ENCODE measurements at places on chromosomes 13 and 19.
A peak's percentile ranks its signal among the peaks of the same experiment; 100 is the strongest.

- DNase-seq, result no peak
Observed at GRCh38 chr13:39422845-39423565, 180.0 kb downstream of the LHFPL6 start.

DNA sequence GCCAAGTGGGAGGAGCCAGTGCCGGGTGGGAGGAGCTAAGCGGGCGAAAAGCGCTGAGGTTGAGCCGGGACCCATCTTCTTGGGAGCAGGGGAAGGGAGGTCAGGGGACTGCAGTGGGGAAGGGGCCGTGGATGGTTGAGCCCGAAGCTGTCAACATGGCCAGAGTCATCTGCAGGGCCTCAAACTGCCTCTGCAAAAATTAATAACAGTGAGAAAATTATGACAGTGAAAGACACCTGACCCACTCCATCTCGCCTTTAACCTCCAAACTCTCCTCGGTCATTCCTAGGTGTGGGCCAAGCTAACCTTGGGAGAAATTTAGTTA is 30.1 kb downstream of the ZNF557 start:
- DNase-seq, result no peak

DNA sequence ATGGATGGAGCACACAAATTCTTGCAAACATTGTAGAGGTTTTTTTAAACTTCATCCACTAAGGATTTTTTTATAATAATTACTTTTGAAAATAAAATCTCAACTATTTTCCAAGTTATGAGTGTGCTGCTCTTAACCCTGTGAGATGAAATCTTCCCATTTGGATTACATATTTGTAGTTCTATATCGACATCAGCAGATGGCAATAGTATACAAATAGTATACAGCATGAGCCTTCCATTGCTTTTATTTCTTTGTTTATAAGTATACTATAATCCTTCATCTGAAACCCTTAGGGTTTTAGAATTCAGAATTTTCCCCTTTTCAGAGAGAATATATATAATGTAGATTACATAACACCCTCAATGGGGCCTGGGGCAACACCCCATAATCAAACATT is 70.5 kb downstream of the GJA3 start:
- no peak for DNase-seq

- no peak for DNase-seq
Observed at GRCh38 chr13:96844616-96845015, 149.7 kb downstream of the OXGR1 start.

DNA sequence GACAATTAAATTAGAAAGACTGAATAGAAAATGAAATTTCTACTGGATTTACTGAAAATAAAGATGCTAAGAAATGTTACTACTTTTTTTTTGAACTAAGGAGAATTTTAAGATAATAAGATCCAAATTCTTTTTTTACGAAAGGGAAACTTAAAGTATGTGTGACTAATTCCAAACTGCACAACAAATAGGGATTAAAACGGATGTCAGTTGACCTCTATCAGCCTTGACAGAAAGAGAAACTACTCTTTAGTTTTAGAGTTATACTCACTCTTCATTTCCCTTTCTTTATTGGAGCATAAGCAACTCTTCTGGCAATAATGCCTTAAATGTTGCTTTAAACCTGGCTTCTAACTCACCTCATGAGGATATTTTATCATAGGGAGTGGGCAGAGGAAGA is 273.8 kb downstream of the SLITRK6 start:
- DNase-seq, result no peak

DNA sequence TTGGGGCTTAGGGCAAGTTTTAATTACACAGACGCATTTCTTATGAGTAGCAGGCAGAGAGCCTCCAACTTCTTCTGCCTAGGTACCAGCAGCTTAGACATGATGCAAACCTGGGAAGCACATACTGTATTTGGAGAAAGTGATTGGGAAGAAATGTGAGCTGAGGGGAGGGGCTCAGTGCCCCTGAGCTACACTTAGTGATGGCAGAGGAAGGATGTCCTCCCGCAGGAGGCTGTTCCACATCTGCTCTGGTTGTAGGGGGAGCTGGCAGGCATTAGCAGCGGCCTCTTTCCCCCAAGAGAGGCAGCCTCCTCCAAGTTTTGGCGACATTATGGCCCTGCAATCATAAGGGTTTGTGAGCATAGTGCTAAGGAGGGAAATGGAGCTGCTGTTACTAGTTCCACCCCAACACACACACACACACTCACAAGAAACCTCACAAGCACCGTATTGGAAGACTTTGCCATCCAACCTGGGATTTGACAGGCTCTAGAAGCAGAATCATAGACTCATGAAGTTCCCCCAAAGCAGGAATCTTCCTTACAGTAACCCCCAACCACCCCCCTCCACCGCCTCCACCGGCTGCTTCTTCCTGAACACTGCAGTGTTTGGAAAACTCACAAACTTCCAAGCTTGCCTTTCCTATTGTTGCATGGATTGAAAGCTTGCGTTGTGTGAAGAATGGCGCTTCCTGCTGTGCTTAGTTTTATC is 3.3 kb downstream of the ALOX5AP start:
- no peak for DNase-seq

DNA sequence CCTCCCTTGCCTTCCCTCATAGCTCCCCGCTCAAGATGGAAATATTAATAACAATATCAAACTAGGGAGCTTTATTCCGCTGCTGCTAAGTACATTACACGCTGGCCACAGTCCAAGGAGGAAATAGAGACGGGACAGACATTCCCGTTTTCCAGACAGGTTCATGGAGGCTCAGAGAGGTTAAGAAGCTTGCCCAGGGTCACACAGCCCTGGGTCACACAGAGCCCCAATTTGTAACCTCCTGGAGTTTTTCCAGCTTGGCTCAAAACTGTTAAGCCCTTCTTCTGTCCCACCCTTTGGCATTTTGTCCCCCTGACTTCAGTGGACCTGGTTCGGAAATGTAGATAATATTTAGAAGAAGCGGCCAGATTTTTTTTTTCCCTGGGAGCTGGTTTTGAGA is 2.0 kb downstream of the BICRA start:
- DNase-seq, result no peak

DNA sequence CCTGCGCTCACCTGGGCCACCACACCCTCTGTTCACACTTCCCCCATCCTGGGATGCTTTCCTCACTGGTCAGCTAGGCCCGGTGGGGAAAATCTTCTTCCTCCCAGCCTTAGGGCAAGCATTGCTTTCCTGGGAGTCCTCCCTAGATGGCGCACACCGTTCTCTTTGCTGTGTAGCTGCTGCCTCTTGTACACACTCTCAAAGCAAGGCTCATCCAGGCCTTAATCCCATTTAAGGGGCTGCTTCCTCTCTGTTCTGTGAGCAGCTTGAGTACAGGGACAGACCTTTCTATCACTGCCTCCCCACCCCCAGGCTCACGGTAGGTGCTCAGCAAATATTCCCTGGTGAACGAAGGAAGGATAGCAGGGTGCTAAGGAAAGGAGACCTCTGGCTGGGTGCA is 11.1 kb downstream of the SLC7A10 start:
- DNase-seq, result no peak

GRCh38 chr13:94617389-94618000 is 15.8 kb downstream of the GPR180 start:
- no peak for DNase-seq

- no peak for DNase-seq
Observed at GRCh38 chr19:58317476-58318072, 9.2 kb upstream of the ZSCAN22 start.

DNA sequence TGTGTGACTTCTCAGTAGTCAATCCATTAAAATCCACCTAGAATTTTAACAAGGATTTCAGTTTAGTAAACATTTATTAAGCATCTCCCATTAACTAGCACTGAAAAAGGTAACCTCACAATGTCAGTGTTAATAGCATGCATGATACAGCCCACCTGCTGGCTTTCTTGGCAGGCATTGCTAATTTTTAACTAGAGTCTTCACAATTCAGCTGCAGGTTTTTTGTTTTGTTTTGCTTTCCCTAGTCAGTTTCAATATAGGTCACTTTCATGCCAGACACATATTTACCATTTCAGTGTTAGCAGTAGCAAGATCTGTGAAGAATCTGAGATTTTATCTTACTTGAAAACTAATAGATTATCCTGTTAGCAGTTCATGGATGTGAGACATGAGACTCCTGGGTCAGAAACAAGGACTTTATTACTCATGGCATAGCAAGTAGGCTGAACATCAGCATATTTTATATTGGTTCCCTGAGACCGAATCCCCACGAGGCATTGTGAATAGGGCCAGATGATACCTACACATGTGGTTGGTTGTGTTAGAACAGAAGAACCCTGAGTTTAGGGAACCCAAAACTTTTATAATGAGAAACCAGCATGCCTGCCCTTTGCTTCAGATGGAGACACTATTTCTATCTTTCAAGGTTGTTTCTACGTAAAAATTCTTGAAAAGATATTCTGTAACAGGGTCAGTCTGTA is 198.0 kb upstream of the HTR2A start:
- DNase-seq, result no peak

DNA sequence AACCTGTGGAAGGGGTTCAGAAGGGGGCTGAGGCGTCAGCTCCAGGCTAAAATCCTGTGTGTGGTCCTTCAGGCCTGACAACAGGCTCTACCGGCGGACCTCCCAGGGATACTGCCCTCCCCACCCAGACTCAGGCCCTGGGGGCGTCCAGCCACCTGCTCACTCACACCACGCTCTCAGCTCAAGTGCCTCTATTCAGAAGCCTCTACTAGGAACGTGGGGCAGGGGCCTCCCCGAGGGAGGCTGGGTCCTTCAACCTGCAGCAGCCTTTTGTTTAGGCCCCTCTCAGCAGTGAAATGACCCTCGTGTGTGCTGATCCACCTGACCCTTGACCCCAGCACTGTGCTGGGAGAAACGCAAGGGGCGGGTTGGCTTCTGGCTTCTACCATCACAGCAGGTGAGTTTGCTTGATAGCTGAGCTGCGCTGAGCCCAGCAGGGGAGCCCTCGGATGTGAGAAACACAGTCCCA is 10.6 kb downstream of the PLPP2 start:
- no peak for DNase-seq

- peak; percentile 17 for DNase-seq
Observed at GRCh38 chr13:76965759-76966421, 17.6 kb downstream of the ACOD1 start.

- no peak for DNase-seq
Observed at GRCh38 chr19:31505596-31505910, 156.3 kb upstream of the TSHZ3 start.

GRCh38 chr13:46801858-46802257 is 4.9 kb upstream of the ESD start:
- no peak for DNase-seq

DNA sequence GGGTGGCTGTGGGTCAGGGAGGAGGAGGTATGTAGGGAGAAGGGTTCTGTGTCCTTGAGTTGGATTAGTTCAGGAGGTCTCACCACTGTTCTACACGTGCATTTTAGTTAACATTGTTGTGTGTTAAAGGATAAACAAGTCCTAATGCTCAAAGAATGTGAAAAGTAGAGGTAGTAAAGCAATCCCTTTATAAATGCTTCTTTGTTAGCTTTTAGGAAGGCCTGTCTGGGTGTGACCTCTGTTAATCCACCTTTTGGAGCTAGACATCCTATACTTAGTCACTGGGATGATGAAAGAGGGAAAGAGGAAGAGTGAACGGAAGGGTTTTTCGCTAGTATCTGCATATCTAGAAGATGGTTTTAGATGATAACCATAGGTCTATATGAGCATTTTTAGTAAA is 42.2 kb upstream of the FLT1 start:
- no peak for DNase-seq

DNA sequence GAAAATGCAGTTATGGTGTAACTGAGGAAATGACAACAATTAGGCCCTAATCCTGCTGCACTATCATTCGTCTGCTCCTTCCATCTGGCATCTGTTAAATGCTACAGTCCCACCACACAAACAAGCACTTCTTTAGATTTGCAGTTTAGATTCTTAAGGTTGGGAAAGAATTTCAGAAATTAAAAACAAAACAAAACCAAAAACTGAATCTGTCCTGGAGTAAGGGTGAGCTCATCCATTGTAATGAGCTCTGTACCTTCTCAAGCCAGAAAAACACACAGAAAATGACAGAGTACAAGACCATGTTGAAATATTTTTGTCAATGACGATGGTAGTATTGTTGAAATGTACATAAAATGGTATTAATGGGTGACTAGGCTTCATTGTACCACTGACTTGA is 28.3 kb downstream of the SMAD9 start:
- DNase-seq, result peak; percentile 86

GRCh38 chr19:33872445-33873320 is 76.0 kb downstream of the KCTD15 start:
- no peak for DNase-seq

GRCh38 chr19:7397687-7398086 is 49.0 kb downstream of the ARHGEF18 start:
- peak; percentile 66 for DNase-seq

GRCh38 chr13:106407338-106407737 is 128.1 kb downstream of the EFNB2 start:
- no peak for DNase-seq

DNA sequence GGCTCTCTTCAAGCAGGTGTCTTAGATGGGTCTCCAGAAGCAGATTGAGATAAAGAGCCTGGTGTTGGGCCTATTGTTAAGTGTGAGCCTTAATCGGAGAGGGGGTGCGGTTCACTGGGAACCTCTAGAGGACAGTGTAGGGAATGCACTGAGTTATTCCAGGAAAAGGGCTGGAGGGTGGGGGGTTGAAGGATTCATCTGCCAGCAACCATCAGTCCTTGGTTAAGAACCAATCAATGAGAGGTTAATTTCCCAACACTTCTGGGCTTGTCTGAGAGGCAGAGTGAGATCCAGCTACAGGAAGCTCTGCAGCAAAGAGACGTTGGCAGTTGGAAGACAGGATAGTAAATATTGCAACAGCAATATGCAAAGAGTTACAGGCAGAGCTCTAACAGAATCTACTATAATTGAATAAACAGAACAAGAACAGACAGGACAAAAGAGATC is 28.7 kb downstream of the CYP4F2 start:
- DNase-seq, result no peak

DNA sequence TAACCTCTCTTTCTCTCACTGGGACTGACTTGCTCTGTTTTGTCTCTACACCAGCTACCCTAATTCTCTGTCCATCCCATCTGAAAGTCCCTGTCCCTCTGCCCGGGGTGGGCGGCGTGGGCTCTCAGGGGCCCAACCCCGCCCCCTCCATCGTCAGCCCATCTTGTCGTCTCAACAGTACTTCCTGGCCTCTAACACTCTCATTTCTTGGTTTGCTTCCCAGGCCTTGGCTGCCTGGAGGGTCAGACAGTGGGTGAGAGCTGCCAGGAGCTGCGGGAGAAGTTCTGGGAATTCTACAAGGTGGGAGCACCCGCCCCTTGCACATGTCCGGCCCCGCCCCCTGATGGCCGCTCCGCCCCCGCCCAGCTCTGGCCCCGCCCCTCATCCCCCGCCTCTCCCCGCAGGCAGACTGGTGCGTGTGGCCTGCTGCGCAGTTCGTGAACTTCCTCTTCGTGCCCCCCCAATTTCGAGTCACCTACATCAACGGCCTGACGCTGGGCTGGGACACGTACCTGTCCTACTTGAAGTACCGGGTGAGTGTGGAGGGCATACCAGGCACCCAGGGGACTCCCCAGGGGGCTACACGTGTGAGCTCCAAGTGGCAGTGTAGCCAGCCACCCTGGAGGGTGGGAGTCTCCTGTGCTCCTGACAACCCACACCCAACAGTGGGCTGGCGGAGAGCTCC is 1.7 kb downstream of the MPV17L2 start:
- no peak for DNase-seq

GRCh38 chr13:99976575-99976974 is 5.0 kb upstream of the ZIC5 start:
- no peak for DNase-seq

GRCh38 chr13:112106478-112107141 is 39.7 kb downstream of the SOX1 start:
- no peak for DNase-seq

GRCh38 chr13:59566561-59566960 is 597.2 kb downstream of the DIAPH3 start:
- no peak for DNase-seq

- DNase-seq, result no peak
Observed at GRCh38 chr13:41034881-41035280, 15.8 kb upstream of the ELF1 start.

- no peak for DNase-seq
Observed at GRCh38 chr13:54975676-54976075, 1947.1 kb downstream of the OLFM4 start.

All from GM04503 (cell line).